ENCODE measurements at places on chromosomes 3 and 15.

- no peak for DNase-seq
Observed at GRCh38 chr3:185981621-185982020, 43.8 kb upstream of the TRA2B start.

GRCh38 chr3:177811835-177812234 is 614.6 kb upstream of the TBL1XR1 start:
- DNase-seq: no peak

DNA sequence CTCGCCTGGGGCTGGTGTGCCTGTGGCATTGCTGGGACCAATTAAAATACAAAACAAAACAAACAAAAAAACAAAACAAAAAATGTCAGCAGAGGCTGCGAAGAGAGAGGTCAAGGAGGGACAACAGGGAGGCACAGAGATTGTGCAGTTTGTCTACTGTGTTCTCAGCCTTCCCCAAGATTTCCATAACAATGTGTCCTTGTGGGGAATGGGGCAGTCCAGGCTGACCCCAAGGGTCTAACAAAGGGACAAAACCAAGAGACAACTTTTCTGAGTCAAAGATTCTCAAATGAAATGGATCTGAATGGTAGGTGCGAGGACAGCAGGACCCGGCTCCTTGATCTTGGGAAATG is 46.4 kb upstream of the TRPM1 start:
- DNase-seq: no peak

DNA sequence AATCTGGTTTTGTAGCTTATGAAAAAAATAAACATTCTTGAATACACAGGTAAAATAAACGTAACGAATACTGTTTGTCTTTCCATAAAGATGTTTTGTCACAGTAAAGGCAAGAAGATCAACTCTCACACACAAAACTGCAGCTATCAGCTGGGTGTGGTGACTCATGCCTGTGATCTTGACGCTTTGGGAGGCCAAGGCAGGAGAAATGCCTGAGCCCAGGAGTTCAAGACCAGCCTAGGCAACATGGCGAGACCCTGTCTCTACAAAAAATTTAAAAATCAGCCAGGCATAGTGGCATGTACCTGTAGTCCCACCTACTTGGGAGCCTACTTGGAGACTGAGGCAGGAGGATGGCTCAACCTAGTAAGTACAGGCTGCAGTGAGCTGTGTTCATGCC is 39.6 kb downstream of the CBLB start:
- DNase-seq: no peak

GRCh38 chr3:175526191-175526590 is 667.1 kb downstream of the NAALADL2 start:
- DNase-seq: no peak

DNA sequence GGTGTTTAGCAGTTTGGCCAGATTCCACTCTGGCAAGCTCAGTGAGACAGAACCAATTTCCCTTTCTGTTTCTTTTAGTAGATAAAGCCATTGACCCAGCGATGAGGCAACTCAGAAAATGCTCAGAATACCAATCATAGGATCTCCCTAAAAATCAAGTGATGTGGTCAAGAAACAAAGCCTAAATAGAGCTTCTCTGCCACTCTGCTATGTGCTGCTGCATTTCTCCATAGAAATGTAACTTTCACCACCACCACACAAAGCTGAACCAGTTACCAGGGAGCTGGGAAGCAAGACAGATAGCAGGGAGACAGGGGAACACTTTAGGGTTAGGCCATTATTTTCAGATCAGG is 109.8 kb downstream of the RPL22L1 start:
- DNase-seq: no peak

DNA sequence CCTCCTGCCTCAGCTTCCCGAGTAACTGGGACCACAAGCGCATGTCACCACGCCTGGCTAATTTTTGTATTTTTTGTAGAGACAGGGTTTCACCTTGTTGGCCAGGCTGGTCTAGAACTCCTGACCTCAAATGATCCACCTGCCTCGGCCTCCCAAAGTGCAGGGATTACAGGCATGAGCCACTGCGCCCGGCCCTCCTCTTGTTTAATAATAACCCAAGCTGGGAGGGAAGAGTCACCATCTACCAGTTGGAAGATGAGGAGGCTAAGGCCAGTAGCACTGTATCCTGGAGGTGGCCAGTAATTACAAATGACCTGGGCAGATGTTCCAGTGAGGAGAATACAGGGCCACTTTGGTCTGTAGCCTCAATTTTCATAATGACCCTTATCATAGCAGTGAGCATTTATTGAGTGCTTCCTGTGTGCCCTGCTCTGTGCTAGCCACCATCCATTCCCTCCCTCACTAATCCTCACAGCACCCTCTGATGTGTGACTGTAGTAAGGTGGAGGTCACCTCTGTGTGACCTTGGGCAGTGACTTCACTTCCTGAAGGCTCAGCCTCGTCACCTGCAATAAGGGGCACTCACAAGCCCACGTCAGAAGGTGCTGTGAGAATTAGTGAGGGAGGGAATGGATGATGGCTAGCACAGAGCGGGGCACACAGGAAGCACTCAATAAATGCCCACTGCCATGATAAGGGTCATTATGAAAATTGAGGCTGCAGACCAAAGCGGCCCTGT is 64.2 kb downstream of the ABTB1 start:
- DNase-seq: no peak

DNA sequence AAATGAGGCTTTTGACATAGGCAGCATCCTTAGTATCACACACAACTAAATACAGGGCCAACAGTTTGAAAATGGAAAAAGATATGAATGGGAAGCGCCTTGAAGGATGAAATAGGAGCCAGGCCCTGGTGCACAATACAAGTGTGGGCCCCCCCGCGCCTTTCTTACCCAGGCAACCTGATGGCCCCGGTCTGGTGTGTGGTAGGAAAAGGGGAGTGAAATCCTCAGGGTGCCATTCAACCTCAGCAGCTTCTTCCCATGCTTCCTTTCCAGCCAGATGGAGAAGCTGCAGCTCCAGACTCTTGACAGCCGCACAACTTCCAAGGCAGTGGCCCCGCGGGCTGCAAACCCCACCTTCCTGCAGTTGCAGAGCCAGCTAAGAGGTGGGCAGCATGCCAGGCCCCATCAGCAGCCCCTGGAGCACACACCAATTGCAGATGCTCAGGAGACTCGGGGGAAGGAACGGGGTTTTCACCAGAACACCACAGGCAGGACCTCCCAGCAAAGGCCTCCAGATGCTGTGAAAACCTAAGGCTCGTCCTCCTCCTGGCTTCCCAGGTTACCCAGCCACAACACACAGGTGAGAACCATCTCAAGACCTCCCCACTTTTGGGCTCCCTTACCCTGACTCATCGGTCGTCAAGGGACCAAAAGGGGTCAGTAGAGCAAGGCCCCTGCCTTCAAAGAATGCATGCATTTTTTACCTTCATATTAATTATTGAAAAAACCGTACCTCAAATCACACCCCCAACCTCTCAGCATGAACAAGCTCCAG is 101.6 kb downstream of the CPN2 start:
- no peak for DNase-seq

- DNase-seq: no peak
Observed at GRCh38 chr3:139357899-139358298, 14.1 kb downstream of the MRPS22 start.

DNA sequence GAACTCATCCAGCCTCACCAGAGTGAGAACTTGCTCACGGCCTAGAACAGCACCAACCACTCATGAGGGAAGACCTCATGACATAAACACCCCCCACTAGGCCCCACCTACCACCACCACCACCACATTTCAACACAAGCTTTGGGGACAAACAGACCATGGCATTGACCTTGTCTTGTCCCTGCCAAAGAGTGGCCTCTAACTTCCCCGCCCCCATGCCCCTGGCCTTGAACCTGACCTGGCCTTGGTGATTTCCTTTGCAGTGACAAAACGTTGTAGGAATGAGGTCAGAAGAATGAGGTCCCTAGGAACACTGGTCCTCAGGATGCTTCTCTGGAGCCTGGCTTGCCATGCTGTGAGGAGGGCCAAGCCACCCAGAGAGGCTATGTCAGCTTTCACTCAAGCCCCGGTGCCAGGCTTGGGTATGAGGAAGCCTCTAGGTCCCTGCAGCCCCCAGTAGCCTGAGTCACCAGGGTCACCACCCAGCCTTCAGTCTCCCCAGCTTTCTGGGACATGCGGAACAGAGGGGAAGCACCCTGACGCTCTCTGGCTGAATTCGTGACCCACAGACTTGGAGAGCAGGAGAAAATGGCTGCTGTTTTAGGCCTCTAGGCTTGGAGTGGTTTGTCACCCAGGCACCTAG is 57.9 kb downstream of the TPRA1 start:
- no peak for DNase-seq

- DNase-seq: no peak
Observed at GRCh38 chr3:4506559-4507023, 13.4 kb downstream of the ITPR1 start.

- DNase-seq: no peak
Observed at GRCh38 chr3:29619676-29620075, 338.8 kb downstream of the RBMS3 start.

- no peak for DNase-seq
Observed at GRCh38 chr15:84894736-84895425, 10.4 kb downstream of the SLC28A1 start.

- no peak for DNase-seq
Observed at GRCh38 chr15:42185801-42186200, 22.3 kb downstream of the VPS39 start.

DNA sequence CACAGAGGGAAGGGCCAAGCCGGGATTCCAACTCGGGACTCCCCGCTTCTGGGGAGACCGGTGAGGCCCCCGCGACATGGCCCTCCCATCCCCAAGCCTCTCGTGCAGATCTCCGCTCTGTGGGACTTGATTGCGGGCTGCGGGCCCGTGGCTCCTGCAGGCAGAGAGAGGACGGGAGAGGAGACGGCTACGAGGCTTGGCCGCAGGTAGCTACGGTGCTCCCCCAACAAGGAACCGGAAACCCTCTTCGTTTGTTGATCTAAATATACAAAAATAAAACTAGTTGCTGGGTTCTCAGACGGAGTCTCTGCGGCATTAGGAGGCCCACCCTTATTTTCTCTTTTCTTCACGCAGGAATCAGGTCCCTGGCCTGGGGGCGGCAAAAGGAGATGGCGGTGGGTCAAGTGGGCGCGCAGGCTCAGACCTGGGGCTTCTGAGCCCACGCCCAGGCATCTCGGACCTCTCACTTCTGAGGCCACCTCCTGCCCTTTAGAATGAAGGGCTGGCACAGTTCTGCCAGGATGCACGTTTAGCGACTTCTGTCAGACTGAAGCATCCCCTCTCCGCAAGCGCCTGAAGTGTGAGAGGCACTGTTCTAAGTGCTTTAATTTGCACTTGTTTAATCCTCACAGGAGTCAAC is 10.9 kb downstream of the GNB5 start:
- no peak for DNase-seq

- no peak for DNase-seq
Observed at GRCh38 chr3:168974617-168975403, 688.7 kb downstream of the MECOM start.

DNA sequence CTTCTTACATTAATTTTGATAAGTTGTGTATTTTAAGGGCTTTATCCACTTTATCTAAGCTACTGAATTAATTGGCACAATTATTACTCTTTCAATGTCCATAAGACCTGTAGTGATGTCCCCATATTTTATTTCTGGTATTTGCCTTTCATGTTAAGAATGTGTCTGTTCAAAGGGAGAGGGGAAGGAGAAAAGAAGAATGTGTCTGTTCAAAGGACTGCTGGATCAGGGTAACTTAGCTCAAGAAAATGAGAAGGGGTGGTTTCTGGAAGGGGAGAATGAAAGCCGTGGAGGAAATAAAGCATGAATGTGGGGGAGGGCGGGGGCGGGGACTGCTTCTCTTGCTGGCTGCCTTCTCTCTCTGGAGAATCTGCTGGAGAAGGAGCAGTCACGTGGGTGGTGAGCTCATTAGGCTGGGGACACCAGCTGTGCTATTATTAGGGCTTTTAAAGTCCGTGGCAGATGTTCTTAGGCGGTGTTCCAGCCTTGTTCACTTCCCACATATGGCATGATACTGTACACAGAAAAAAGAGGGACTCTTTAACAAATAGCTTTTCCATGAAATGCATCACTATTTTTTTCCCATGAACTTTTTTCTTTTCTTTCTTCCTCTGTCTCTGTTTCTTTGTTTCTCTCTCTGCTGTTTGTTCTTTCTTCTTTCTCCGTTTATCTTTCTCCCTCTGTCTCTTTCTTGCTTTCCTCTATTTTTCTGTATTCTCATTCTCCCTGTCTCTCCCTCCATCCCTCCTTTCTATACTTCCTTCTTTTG is 63.7 kb upstream of the ULK4 start:
- no peak for DNase-seq

DNA sequence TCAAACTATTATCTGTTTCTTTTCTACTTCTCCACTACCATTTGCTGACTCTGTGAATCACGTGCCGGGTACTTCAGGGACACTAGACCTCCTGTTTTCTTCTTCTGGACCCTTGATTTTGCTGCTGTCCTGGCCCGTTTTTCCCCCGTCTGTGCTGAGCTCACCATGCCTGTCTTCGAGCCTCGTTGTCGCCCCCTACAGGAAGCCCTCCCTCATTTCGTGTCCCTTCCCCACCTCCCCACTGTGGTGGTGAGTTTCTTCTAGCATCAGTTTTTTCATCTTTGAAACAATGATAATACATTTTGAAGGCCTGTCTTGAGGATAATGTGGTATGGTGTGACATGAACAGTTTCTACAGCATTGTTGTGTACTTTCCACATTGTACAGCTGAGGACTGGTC is 12.8 kb downstream of the GABRG3 start:
- no peak for DNase-seq

DNA sequence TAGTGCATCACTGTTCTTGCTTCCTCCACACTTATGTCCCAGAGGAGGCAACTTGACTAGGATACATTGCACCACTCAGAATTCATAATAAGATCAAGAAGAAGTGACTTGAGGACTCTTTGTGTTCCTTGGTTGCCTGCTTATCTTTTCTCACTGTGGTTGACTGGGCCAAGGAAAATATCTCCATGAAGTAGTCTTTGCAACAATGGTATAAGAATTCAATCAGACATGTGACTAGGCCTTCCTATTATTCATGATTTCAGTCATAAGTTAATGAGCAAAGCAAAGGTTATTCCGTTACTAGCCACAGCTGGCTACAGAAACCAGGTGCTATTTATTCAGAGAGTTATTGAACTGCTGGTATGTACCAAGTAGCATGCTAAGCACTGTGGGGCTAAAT is 359.3 kb downstream of the RORA start:
- no peak for DNase-seq

DNA sequence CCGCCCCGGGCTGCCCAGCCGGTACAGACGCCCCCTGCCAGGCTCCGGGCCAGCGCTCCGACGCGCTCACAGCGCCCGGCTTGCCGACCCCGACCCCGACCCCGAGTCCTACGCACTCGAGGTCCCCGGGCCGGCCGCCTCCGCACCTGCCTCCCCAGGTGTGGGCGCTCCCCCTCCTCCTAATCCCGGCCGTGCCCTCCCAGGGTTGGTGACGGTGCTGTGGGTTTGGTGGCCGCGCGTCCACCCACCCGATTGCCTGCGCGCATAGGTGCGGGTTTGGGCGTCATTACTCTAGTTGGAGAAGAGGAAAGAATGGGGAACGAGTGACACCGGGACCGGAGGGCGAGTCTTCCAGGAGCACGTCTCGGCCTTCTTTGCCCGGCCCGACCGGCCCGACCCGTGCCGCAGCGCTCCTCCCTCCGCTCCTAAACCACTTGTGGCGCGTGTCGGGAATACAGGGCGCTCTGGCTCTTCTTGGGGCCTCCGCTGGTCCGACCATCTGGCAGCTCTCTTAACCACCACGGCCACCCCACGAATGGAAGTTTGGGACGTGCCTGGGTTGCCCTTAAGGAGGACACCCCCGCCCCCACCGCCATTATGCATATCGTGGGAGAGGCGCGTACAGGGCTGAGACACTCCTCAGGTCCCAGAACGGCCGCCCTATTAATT is 810 bp upstream of the THRB start:
- no peak for DNase-seq
